ENCODE measurements at places on chromosomes 2 and 18.

GRCh38 chr2:169301596-169302335, 60.6 kb downstream of the LRP2 start:
- no peak overlapping the region for H3K4me3 ChIP-seq
- H3K4me1 ChIP-seq, result no peaks in the 10 kb centered on the region
- H3K27me3 ChIP-seq, result peaks cover 15% of the 10 kb centered on the region
- H3K27ac ChIP-seq, result no peak overlapping the region
- H3K36me3 ChIP-seq, result no peaks in the 10 kb centered on the region

DNA sequence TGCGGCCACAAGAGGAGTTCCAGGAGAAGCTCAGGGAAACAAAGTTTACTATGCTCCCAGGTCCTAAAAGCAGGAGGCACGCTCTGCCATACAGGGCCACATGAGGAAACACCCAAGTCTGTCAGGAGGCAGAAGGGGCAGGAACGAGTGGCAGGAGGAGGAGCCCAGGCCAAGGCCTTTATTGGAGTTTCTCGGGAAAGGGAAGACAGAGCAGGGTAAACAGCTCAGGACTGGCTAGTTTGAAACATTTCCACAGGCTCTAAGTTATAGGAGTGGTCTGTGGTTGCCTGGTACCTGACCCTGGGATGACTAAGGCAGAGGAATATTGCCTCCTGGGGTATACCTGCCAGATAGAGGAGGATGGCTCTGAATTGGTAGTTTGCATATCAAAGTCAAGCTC, 3.7 kb upstream of the ZNF638 start:
- H3K27ac ChIP-seq, result no peak overlapping the region
- DNase-seq, result no peak
- H3K4me3 ChIP-seq, result no peak overlapping the region

DNA sequence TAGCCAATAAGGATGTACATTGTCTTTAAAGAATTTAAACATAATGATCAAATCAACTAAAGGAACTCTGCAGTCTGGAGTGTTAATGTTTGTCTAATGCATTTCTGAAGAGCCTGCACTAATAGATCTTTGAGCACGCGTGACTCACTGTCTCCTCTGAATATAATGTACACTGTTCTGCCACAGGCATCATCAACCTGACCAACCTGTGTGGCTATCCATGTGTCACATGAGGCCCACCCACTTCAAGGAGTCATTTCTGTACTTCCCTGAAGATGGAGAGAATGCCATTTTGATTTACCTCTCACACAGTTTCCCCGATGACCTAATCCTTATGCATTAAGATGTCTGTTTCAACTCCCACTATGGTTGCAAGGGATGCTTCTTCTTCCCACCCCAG, 434.0 kb upstream of the SPHKAP start:
- no peak overlapping the region for H3K27ac ChIP-seq
- no peaks in the 10 kb centered on the region for H3K27me3 ChIP-seq
- H3K4me1 ChIP-seq, result no peaks in the 10 kb centered on the region
- H3K4me3 ChIP-seq, result no peak overlapping the region

DNA sequence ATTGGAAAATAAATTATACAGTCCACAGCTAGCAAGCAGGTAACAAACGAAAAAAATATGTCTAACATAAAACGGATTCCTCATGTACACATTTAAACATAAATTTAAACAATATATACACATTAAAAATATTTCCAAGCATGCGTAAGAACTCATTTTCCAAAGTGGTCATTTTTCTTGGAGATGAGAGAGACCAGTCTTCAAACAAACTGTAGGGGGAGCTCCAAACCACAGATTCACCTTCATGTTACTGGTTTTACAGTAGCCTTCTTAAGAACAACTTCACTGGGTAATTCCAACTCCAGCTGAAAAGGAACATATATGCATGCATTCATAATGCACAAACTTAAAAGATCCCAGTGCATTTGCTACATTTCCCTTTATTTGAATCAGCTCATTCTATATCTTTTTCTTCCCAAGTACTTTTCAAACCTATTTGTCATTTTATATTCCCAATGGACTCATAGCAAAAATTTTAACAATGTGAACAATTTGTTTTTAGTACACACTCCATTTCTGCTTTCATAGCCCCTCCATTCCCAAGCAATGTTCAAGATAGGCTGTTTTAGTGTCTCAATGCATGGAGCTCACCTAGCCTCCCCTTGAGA, 4.7 kb upstream of the STAMBP start:
- H3K36me3 ChIP-seq, result no peaks in the 10 kb centered on the region
- peak; percentile 42 for DNase-seq
- peaks cover 32% of the 10 kb centered on the region for H3K4me1 ChIP-seq
- H3K27ac ChIP-seq, result no peak overlapping the region
- no peak overlapping the region for H3K4me3 ChIP-seq

- peaks cover 2% of the 10 kb centered on the region for H3K27me3 ChIP-seq
- no peak overlapping the region for H3K27ac ChIP-seq
- H3K36me3 ChIP-seq, result no peaks in the 10 kb centered on the region
- H3K4me3 ChIP-seq, result no peak overlapping the region
- DNase-seq, result no peak
These were observed 99.4 kb upstream of the DSEL start for GRCh38 chr18:67615876-67616275.

DNA sequence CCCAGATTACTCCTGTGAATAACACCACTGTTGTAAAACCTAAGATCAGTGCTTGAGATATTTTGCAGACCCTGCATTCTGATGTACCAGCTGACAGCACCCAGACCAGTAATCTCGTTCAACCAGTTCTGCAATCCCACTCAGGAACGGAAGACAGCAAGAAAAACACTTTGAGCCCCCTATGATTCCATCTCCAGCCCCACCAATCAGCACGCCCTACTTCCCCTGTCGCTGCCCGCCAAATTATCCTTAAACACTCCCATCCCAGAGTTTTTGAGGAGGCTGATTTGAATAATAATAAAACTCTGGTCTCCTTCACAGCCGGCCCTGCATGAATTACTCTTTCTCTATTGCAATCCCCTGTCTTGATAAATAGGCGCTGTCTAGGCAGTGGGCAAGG, 173.9 kb upstream of the CDH2 start:
- no peak for DNase-seq
- H3K4me3 ChIP-seq, result no peak overlapping the region
- H3K27ac ChIP-seq, result no peak overlapping the region
- no peaks in the 10 kb centered on the region for H3K4me1 ChIP-seq

GRCh38 chr18:10732990-10733389, 207.2 kb downstream of the NAPG start:
- H3K36me3 ChIP-seq, result no peaks in the 10 kb centered on the region
- DNase-seq, result no peak
- no peak overlapping the region for H3K4me3 ChIP-seq
- H3K27me3 ChIP-seq, result no peaks in the 10 kb centered on the region
- no peaks in the 10 kb centered on the region for H3K4me1 ChIP-seq
- no peak overlapping the region for H3K27ac ChIP-seq

DNA sequence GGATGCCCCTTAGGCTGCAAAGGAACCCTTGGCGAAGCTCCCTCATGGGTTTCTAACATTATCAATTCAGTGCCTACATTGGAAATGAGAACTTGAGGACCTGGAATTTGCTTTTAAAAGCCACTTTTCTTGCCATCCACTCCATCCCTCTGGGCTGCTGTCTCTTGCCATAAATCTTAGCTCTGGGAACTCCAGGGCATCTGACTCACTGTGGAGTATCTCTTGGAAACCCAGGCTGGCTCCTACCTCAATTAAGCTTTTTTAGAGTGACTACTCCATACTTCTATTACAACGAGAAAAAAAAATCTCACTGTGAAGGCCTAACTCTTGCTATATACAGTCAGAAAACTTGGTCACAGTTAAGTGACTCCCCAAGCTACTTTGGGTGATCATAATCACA, 227.2 kb upstream of the SETBP1 start:
- no peak overlapping the region for H3K4me3 ChIP-seq
- no peaks in the 10 kb centered on the region for H3K4me1 ChIP-seq
- H3K36me3 ChIP-seq, result no peaks in the 10 kb centered on the region
- H3K27me3 ChIP-seq, result no peaks in the 10 kb centered on the region
- no peak overlapping the region for H3K27ac ChIP-seq

DNA sequence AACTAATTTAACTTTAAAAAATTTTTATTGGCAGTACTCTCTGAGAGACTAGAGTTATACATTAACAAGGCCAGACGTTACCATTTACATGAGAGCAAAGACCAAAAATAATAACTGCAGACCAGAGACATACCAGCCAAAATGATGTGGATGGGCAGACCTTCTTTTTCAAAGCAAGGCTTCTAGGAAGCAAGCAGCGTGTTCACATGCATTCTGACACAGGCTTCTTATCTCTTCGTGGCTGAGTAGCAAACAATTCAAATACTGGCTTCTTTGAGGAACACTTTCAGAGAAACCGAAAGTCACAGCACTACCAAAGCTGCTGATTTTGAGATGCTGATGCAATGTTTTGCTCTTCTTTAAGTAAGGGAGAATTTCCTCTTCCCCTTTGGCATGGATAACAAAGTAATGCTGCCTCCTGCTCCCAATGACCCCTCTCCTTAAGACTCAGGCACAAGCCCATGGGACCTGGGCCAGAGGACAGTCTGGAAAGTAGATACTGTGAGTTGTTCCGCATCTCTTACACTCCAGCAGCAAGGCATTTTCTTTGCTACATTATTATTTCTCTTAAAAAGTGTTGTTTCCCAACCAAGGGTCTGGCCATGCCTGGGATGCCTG, 181.9 kb downstream of the MREG start:
- peak overlapping the region; percentile 25 for H3K27ac ChIP-seq
- DNase-seq, result no peak
- H3K27me3 ChIP-seq, result no peaks in the 10 kb centered on the region
- no peaks in the 10 kb centered on the region for H3K36me3 ChIP-seq

- no peaks in the 10 kb centered on the region for H3K36me3 ChIP-seq
- no peaks in the 10 kb centered on the region for H3K4me1 ChIP-seq
- peaks cover 2% of the 10 kb centered on the region for H3K27me3 ChIP-seq
- H3K4me3 ChIP-seq, result no peak overlapping the region
These were observed 323.6 kb upstream of the HS6ST1 start for GRCh38 chr2:128642316-128642715.

DNA sequence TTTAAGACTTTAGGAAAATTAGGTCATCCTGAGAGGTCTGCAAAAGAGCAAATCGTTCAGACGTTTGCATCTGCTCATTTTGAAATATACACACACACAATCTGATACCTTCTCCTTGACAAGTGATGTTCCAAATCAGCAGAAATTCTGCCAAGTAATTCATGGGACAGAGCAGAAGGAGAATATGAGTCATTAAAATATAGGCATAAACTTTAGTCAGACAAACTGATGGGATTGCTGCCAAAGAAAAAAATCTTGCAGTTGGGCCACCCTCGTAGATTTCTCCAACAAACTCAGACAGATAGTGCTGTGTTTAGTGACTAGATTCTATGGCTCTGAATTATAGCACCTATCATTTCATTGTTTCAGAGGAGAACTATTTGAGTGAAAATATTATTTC, 336.3 kb downstream of the NYAP2 start:
- DNase-seq, result no peak
- peaks cover 3% of the 10 kb centered on the region for H3K27me3 ChIP-seq
- H3K27ac ChIP-seq, result no peak overlapping the region
- H3K4me3 ChIP-seq, result no peak overlapping the region
- H3K4me1 ChIP-seq, result no peaks in the 10 kb centered on the region

- H3K4me3 ChIP-seq, result no peak overlapping the region
- H3K27ac ChIP-seq, result no peak overlapping the region
- peaks cover 50% of the 10 kb centered on the region for H3K36me3 ChIP-seq
- H3K27me3 ChIP-seq, result no peaks in the 10 kb centered on the region
- no peaks in the 10 kb centered on the region for H3K4me1 ChIP-seq
- DNase-seq, result no peak
These were observed 70.0 kb downstream of the ACSL3 start for GRCh38 chr2:222930862-222931261.

DNA sequence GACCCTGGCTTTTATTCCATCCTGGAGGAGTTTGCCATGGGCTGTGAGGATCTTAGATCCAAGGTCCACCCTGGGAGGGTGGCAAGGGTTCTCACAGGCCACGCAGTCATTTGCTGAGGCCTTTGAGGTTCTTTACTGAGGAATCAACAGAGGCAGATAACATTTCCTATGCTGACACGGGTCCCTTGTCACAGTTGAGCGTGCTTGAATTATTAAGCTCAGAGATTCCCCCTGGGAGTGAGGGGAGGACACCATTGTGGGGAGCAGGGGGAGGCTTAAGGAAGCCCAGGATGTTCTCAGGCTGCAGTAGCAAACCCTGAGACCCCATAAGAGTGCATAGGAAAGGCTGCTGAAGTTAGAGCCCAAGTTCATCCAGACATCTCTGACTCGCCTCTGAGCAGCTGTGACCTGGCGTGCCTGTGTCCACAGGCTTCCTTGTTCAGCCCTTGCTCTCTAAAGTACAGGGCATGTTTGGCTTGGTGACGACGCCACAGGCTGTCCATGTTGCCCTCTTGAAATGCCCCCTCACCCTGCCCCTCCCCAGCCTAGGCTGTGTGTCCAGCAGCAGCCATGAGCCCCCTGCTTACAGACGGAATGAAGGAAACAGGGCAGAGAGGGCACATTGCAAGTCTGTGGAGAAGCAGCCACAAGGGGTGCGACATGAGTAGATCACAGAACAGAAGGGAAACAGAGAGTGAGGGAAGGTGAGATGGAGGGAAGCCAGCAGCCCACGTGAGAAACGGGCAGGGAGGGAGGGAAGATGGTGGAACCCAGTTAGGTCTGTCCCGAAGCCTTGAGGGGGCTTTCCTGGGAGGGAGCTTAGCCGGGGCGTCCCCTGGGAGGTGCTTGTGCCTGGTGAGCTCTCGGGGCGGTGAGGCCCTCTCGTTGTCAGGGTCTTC, 34.0 kb downstream of the NAPG start:
- H3K36me3 ChIP-seq, result peaks cover 20% of the 10 kb centered on the region
- H3K27ac ChIP-seq, result no peak overlapping the region
- peaks cover 6% of the 10 kb centered on the region for H3K4me1 ChIP-seq

DNA sequence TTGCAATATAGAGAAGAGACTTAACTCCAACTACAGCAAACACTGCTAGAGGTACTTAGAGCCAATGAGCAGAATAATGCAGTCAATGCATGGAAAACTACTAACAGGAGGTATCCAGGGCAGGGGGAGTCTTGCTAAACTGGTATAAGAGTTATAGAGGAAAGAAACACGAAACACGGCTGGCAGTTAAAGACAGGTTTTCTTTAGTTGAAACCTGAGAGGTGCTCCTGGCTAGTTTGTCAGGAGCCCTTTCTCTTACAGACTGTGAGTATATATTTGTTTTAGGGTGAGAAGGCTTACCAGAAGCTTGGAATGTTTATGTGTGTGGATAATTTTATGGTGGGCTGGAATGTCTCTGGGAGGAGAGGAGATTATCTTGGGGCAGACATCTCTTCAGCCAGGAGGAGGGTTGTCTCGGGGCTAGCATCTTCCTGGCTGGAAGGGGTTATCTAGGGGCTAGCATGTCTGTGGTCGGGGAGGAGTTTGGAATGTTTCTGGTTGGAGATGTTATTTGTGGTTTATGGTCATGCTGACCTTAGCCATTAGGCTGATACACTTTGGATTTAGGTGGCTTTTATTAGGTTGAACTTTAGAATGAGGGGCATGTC, 1048.8 kb downstream of the DPP10 start:
- DNase-seq, result no peak
- H3K27ac ChIP-seq, result no peak overlapping the region
- H3K4me1 ChIP-seq, result no peaks in the 10 kb centered on the region
